Activated naive CD8-positive, alpha-beta T cell treated with anti-CD3 and anti-CD28 coated beads, Interleukin-2, amount 50 U/mL, for 24 hours (primary cell): ENCODE measurements at places on chromosomes 13 and 19.

DNA sequence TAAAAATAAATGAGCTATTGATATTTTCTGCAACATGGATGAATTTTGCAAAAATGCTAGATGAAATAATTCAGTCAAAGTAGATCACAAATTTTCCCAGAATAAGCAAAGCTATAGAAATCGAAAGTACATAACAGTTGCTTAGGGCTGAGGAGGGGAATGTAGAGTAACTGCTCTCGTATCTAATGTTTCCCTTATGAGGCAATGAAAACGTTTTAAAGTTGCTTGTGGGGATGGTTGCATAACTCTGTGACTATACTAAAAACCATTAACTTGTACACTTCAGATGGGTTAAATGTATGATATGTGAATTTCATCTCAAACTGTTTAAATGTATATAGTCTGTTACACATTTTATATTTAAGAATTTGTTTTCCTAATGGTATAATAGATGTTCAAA is 231.7 kb downstream of the GGACT start:
- H3K27me3 ChIP-seq, result no peaks in the 10 kb centered on the region
- no peak overlapping the region for H3K4me3 ChIP-seq
- H3K36me3 ChIP-seq, result peaks cover 1% of the 10 kb centered on the region

- peaks cover 37% of the 10 kb centered on the region for H3K36me3 ChIP-seq
- peak overlapping the region; percentile 75 for H3K27ac ChIP-seq
- peak; percentile 86 for DNase-seq
- peak overlapping the region; percentile 47 for H3K4me3 ChIP-seq
Observed at GRCh38 chr19:1076951-1077350, 10.0 kb downstream of the ARHGAP45 start.

DNA sequence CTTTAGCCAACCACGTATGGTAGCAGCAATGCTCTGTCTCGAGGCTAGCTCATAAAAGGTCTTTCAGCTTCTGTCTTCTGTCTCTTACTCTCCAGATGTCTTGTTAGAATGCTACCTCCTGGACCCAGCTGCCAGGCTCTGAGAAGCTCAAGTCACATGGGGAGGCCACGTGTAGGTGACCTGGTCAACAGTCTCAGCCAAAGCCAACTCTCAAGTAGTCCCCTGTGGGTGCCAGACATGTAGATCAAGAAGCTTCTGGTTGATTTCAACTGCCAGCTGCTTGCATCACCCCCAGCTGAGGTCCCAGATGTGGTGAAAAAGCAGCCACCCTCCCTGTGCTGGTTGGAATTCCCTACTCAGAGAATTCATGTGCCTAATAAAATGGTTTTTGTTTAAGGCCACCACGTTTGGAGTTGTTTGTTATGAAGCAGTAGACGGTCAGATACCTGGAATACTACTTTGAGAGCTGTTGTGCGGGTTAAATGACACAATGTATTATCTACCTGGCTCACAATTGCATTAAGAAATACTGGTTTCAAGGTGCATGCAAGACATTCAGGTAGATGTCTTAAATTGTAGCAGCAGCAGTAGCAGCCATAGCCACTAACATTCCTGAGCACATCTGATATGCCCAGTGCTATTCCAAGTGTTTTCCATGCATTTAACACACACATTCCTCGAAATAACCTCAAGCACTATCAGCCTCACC is 131.0 kb upstream of the RFC3 start:
- no peaks in the 10 kb centered on the region for H3K27me3 ChIP-seq
- H3K36me3 ChIP-seq, result no peaks in the 10 kb centered on the region
- H3K4me3 ChIP-seq, result no peak overlapping the region
- no peaks in the 10 kb centered on the region for H3K4me1 ChIP-seq
- no peak for DNase-seq

DNA sequence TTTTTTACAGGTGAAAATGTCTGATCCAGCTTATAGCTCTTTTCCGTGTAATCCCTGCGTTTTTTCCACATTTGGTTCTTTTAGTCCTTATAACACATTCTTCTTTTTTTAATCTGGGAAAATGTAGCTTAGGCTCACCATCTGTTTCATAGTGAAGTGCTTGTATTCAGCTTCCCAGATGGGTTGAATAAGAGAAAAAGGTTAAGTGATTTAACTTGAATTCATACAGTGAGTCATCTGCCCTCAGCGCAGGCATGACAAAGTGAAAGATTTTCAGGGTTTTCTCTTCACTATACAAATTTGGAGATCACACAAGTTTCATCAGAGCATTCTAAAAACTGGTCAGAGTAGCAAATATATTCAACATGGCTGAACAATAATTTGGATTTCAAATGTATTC is 224.8 kb downstream of the SPRY2 start:
- H3K4me1 ChIP-seq, result no peaks in the 10 kb centered on the region
- H3K27ac ChIP-seq, result no peak overlapping the region
- H3K4me3 ChIP-seq, result no peak overlapping the region
- H3K36me3 ChIP-seq, result no peaks in the 10 kb centered on the region

DNA sequence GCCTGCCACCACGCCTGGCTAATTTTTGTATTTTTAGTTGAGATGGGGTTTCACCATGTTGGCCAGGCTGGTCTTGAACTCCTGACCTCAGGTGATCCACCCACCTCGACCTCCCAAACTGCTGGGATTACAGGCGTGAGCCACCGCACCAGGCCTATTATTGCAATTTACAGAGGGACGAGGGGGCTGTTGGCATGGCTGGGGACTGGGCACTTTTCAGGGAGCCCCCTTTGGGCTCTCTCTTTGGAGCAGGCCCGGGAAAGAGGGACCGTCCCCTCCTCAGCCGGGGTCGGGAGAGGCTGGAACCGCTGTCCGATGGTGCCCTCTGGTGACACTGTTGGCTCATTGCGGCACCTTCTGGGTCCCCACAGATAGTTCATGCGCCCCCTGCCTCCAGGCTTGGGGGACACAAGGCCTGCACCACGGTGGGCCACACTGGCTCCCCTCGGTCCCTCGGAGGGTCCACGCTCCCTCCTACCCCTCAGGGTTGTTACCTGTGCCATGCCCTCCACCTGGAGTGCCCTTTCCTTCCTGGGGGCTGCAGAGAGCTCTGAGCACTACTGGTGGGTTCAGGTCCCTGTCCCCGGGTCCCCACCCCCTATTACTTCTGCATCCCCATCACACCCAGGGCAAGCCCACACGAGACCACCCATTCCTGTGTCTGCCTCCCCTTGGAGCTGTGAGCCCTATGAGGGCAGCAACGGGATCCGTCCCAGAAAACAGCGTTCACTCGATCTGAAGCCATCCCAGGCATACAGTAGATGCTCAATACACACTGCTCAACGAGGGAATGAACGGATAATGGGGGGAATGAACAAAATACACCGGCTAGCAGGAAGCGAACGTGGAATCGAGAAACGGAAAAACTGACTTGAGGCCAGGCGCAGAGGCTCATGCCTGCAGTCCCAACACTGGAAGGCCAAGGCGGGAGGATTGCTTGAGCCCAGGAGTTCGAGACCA is 12.5 kb downstream of the FEM1A start:
- peaks cover 2% of the 10 kb centered on the region for H3K36me3 ChIP-seq
- H3K27ac ChIP-seq, result no peak overlapping the region
- DNase-seq, result peak; percentile 80
- H3K4me3 ChIP-seq, result no peak overlapping the region

- peaks cover 14% of the 10 kb centered on the region for H3K27me3 ChIP-seq
- no peak overlapping the region for H3K4me3 ChIP-seq
- peaks cover 1% of the 10 kb centered on the region for H3K4me1 ChIP-seq
- H3K27ac ChIP-seq, result no peak overlapping the region
Observed at GRCh38 chr19:7287722-7288121, 6.5 kb downstream of the INSR start.

GRCh38 chr13:98022210-98022609 is 68.7 kb downstream of the IPO5 start:
- H3K4me3 ChIP-seq, result no peak overlapping the region
- no peaks in the 10 kb centered on the region for H3K4me1 ChIP-seq
- no peak overlapping the region for H3K27ac ChIP-seq
- peaks cover 53% of the 10 kb centered on the region for H3K36me3 ChIP-seq
- no peak for DNase-seq

GRCh38 chr19:2083174-2083854 is 12.8 kb downstream of the MOB3A start:
- peaks cover 67% of the 10 kb centered on the region for H3K4me1 ChIP-seq
- H3K4me3 ChIP-seq, result peak overlapping the region; percentile 85
- peak overlapping the region; percentile 95 for H3K27ac ChIP-seq

- DNase-seq, result no peak
- no peaks in the 10 kb centered on the region for H3K36me3 ChIP-seq
- peak overlapping the region; percentile 82 for H3K4me3 ChIP-seq
- no peaks in the 10 kb centered on the region for H3K27me3 ChIP-seq
- H3K4me1 ChIP-seq, result peaks cover 19% of the 10 kb centered on the region
Observed at GRCh38 chr19:21604351-21604926, 99.0 kb downstream of the ZNF429 start.

GRCh38 chr13:75371203-75371602 is 110.8 kb downstream of the TBC1D4 start:
- no peaks in the 10 kb centered on the region for H3K36me3 ChIP-seq
- H3K27ac ChIP-seq, result no peak overlapping the region
- peaks cover 2% of the 10 kb centered on the region for H3K27me3 ChIP-seq
- H3K4me3 ChIP-seq, result no peak overlapping the region
- DNase-seq, result no peak

DNA sequence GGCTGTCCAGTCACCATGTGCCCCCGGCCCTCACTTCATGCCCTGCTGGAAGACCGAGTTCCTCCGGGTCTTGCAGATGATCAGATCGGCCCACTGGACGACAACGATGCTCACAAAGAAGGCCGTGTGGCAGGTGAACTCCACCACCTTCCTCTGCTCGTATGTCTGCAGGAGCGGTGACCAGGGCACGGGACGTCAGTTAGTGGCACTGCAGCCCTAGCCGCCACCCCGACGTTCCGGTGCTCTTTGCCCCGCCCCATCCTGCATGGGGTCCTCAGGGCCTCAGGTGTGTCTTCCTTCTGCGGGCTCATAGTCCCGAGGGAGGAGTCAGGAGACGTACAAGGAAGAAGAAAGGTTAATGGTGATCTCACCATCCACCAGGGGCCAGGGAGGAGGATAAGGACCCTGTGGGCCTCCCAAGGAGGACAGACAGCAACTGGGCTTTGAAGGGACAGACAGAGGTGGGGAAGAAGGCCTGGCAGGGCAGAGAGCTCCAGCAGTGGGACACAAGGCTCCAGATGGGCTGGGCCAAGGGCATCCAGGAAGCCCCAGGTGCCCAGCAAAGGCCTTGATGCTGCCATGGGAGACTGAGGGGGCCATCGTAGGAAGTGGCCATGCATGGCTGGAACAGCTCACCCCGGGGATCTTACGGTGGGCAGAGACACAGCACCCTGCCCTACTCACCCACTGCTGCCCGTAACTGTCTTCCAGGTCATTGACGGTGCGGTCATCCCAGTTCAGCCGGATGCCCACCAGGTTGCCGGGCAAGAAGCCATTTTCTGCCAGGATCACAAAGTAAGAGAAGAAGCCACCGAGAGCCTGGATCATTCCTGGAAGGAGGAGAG is 9.9 kb upstream of the RABAC1 start:
- no peak overlapping the region for H3K27ac ChIP-seq
- no peaks in the 10 kb centered on the region for H3K36me3 ChIP-seq
- H3K27me3 ChIP-seq, result no peaks in the 10 kb centered on the region
- no peaks in the 10 kb centered on the region for H3K4me1 ChIP-seq
- H3K4me3 ChIP-seq, result no peak overlapping the region

- peaks cover 10% of the 10 kb centered on the region for H3K4me1 ChIP-seq
- no peak overlapping the region for H3K27ac ChIP-seq
- H3K36me3 ChIP-seq, result no peaks in the 10 kb centered on the region
- no peak for DNase-seq
Observed at GRCh38 chr19:29806098-29806866, 5.5 kb upstream of the CCNE1 start.

DNA sequence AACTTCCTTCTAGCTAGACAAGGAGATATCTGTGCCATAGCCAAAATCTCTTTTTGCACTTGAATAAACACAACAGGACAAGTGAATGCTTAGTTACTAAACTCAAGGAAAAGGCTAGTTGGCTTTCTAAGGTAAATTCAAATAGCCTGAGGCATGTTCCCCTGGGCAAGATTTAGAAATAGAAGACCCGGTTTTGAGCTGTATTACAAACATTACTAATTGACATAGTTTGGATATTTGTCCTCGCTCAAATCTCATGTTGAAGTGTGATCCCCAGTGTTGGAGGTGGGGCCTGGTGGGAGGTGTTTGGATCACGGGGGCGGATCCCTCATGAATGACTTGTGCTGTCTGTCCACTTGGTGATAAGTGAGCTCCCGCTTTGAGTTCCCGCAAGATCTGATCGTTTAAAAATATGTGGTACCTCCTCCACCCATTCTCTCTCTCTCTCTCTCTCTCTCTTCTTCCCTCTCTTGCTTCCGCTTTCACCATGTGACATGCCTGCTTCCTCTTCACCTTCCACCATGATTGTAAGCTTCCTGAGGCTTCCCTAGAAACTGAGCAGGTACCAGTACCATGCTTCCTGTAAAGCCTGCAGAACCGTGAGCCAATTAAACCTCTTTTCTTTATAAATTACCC is 3.9 kb upstream of the KBTBD6 start:
- peaks cover 2% of the 10 kb centered on the region for H3K36me3 ChIP-seq
- H3K4me3 ChIP-seq, result no peak overlapping the region

DNA sequence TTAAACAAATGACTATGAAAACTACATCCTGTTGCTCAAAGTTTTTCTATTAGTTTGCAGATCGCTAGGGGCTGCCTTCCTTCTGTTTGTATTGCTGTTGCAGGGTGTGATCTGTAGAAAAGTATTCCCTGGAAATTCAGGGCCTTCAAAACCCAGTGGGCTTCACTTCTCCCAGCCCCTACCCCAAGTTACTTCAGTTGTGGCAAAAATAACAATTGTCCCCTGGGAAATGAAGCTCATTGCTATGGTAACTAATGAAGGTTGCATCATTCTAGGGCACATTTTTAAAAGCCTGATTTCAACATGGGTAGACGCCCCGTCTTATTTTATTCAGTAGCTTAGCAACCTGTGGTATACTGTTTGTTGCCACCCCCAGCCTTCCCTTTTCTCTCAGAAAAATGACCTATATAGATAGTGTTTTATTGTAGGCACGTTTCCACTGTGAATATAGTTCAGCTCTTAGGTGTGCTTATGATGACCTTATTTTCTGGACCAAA is 60.9 kb downstream of the WDFY2 start:
- H3K4me1 ChIP-seq, result peaks cover 44% of the 10 kb centered on the region
- peak overlapping the region; percentile 81 for H3K27ac ChIP-seq
- no peak for DNase-seq
- H3K4me3 ChIP-seq, result peak overlapping the region; percentile 57
- no peaks in the 10 kb centered on the region for H3K27me3 ChIP-seq

- no peak overlapping the region for H3K4me3 ChIP-seq
- H3K27ac ChIP-seq, result no peak overlapping the region
- no peaks in the 10 kb centered on the region for H3K4me1 ChIP-seq
- no peaks in the 10 kb centered on the region for H3K36me3 ChIP-seq
- H3K27me3 ChIP-seq, result no peaks in the 10 kb centered on the region
Observed at GRCh38 chr13:70817576-70817975, 709.3 kb upstream of the KLHL1 start.

DNA sequence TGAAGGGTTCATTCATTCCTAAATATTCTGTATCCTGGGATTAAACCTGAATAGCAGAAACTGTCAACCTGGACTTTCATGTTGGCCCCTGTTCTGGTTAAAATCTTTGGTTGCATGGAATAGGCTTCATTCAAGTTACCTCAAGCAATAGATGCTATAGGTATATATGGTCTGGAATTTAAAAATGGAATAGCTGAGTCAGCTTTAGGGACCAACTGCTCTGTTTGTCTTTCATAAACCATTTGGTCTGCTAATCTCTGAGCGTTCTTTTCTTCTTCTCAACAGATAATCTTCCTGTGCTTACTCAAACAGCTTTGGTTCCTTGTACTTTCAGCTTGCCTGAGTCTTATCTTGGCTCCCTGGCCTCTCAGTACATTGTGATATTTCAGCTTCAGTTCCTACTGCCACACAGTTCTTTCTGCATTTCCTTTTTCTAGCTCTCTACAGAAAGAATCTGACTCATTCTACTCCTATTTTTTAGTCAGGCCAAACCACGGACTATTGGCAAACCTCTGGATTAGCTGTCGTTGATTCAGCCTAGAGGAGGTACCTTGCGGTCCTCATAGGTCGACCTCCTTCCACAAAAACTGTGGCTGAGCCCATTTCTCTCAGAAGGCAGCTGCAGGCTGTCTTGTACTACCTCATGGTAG is 35.9 kb upstream of the MAB21L1 start:
- H3K4me1 ChIP-seq, result no peaks in the 10 kb centered on the region
- no peak for DNase-seq
